ENCODE measurements at places on chromosomes 6 and 20.

GRCh38 chr6:37679539-37680476 is 17.9 kb downstream of the MDGA1 start:
- DNase-seq = no peak

GRCh38 chr20:44080646-44081267 is 106.2 kb downstream of the JPH2 start:
- DNase-seq = peak; percentile 45

GRCh38 chr6:41065550-41066026 is 6.6 kb downstream of the OARD1 start:
- DNase-seq = no peak

DNA sequence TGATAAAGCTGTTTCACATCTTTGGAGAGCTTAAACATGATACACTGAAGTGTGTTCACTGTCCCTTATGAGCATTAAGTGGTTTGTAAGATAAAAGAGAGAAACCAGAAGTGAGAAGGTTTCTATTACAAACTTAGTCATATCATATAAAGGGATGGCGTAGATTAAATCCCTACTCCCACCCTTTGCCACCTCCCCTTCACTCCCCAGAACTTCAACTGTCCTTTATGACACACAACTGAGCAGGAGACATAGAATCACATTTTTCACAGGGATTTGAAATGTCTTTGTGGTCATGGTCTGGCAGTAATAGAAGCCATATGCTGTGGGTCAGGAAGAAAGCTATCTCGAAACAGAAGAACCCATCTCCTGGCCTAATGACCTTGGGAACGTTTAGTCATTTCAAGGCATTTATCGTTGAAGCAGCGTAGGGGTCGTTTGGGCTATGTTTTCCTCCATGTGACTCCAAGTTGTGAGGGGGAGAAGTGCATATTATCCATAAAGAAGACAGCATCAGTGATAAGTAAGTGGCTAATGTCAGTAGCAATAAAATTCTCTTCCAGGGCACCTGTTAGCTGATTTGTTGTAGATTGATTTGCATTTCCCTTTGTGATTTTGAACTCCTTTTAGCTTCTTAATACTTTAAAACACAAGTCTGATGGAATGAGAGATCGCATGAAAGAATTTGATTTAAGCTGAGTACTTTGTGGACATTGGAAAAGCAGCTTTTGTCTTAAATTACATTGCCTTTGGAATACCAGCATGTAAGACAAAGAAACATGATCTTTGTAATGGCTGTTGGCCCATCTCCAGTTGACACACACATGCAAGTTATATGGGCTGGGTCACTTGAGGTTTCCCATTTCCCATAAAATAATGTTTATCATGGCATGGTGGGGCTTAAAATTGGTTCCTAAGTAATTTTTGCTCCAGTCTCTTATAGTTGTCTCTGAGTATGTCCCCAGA is 501.5 kb upstream of the FLRT3 start:
- no peak for DNase-seq

GRCh38 chr6:44667226-44667625 is 279.7 kb downstream of the CDC5L start:
- no peak for DNase-seq

DNA sequence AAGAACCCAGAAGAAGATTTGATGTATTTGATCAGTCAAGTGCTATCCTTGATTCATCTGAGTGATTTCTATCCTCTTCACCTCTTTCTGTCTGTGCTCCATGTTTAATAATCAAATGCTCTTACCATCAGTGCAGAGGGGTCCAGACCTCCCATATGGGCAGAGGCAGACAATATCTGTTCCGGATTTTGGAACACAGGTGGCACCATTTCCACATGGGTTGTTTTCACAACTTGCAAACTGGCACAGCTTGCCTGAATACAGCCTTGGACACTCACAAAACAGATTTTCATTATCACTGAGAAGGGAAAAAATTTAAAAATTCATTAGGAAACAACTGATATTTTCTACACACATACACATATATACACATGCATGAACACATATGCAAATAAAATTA is 228.5 kb downstream of the PHF3 start:
- DNase-seq = no peak

- DNase-seq = no peak
These were observed 128.8 kb downstream of the SOBP start for GRCh38 chr6:107618672-107619071.
